Activated CD8-positive, alpha-beta T cell treated with anti-CD3 and anti-CD28 coated beads, Interleukin-2, amount 10 ng/mL, durations not matched to agents 7 days and 5 days (primary cell): ENCODE measurements at places on chromosomes 16 and 17. TPM values are rescaled to one million over a fixed set of nuclear protein-coding genes. Genes with fewer than 3 reads are reported as not detected.

Gene DRC7
- total RNA-seq: 0.66 TPM

Gene BCAR1
- 0.08 TPM for total RNA-seq

DNA sequence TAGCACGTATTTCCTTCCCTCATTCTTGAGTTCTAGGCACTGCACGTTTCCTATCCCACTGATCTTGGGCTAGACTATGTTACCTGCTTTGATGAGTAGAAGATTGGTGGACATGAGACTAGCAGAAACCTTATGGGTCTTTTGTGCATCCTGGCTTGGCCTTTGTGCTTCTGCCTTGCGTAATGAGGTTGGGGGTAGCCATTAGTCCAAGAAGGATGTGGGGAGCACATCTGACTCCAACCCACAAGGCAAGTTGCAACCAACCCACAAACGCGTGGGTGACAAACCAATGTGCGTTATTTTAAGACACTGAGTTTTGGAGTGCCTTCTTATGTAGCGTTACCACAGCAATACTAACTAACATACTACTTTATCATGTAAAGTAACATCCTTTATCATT is 180.4 kb upstream of the IRX5 start:
- no peak overlapping the region for H3K4me3 ChIP-seq
- no peaks in the 10 kb centered on the region for H3K4me1 ChIP-seq
- DNase-seq: no peak
- no peaks in the 10 kb centered on the region for H3K27me3 ChIP-seq

Gene MEIOC
- total RNA-seq: 0.26 TPM

Gene HIC1
- 70.8 TPM for total RNA-seq

DNA sequence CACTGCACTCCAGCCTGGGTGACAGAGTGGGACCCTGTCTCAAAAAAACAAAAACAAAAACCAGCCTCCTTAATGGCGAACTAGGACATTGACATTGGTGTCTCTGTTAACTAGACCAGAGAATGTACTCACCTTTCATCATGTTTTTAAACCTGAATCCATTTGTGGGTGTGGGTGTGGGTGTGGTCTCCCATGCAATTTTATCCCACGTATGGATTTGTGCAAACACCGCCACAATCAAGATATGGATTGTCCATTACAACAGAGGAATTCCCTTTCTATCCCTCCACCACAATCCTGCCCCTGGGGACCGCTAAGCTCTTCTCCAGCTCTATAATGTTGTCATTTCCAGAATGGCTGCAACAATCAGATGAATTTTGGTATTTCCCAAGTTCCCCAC is 49.9 kb downstream of the DNAH17 start:
- H3K36me3 ChIP-seq: no peaks in the 10 kb centered on the region
- H3K27me3 ChIP-seq: no peaks in the 10 kb centered on the region
- no peak overlapping the region for H3K27ac ChIP-seq
- no peak for DNase-seq
- no peaks in the 10 kb centered on the region for H3K4me1 ChIP-seq

- no peak for DNase-seq
- H3K27ac ChIP-seq: no peak overlapping the region
- no peak overlapping the region for H3K4me3 ChIP-seq
- peaks cover 18% of the 10 kb centered on the region for H3K27me3 ChIP-seq
Measured at GRCh38 chr17:62712171-62712581, 84.7 kb downstream of the MRC2 start.

- H3K27ac ChIP-seq: no peak overlapping the region
- H3K36me3 ChIP-seq: peaks cover 31% of the 10 kb centered on the region
- no peak for DNase-seq
- H3K4me3 ChIP-seq: peak overlapping the region; percentile 80
- peaks cover 4% of the 10 kb centered on the region for H3K27me3 ChIP-seq
- H3K4me1 ChIP-seq: peaks cover 64% of the 10 kb centered on the region
Measured at GRCh38 chr16:30397056-30397455, 1.8 kb downstream of the ZNF48 start.

GRCh38 chr17:75979705-75980187 is 706 bp downstream of the TEN1 start:
- H3K27me3 ChIP-seq: no peaks in the 10 kb centered on the region
- peaks cover 40% of the 10 kb centered on the region for H3K4me1 ChIP-seq
- H3K36me3 ChIP-seq: peaks cover 19% of the 10 kb centered on the region
- H3K27ac ChIP-seq: peak overlapping the region; percentile 100
- DNase-seq: no peak
- peak overlapping the region; percentile 99 for H3K4me3 ChIP-seq

DNA sequence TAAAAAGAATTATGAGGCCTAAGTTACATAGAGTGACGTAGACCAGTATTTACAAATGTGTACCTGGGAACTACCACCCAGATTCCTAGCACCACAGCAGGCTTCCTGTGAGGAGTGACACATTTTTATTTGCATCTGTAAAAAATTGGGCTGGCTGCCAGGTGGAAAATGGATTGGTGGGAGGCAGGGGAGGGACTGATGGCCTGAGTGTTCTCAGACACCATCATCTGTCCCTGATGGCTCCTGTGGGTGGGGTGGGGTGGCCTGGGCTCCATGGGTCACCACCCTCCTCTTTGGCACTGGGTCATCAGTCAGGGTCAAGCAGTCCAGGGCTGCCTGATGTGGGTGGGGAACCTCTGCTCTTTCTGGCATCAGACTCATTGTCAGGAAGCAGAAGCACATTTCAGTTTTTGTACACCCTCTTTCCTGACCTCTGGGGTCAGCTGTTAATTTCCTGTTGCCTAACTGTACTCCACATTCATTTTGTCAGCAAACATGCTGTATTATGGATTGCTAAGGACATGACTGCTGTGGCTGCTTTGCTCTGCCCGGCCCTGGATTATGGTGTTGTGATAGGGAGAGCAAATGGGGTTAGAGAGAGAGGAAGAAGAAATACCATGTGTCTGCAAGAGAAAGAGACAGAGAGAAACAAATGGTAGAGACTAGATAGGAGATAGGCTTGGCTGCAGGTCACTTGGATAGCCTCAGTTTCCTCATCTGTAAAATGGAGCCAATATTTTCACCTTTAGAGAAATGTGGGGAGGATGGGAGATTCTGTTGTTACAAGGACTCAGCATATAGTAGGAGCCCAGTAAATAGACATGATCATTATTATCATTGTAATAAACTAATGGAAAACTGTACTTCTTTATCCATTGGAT is 11.6 kb upstream of the MFAP4 start:
- H3K4me1 ChIP-seq: peaks cover 2% of the 10 kb centered on the region
- no peak overlapping the region for H3K4me3 ChIP-seq
- DNase-seq: no peak
- peaks cover 18% of the 10 kb centered on the region for H3K27me3 ChIP-seq
- H3K27ac ChIP-seq: no peak overlapping the region

Gene ICAM2
- total RNA-seq: 51.3 TPM

Gene ZG16
- not detected for total RNA-seq

GRCh38 chr17:77178563-77178962 is 37.8 kb downstream of the SEC14L1 start:
- no peaks in the 10 kb centered on the region for H3K27me3 ChIP-seq
- peaks cover 61% of the 10 kb centered on the region for H3K36me3 ChIP-seq
- no peak for DNase-seq
- no peak overlapping the region for H3K27ac ChIP-seq
- no peak overlapping the region for H3K4me3 ChIP-seq

GRCh38 chr17:78618264-78619066 is 41.3 kb upstream of the DNAH17 start:
- no peak overlapping the region for H3K27ac ChIP-seq
- H3K4me3 ChIP-seq: no peak overlapping the region
- no peaks in the 10 kb centered on the region for H3K36me3 ChIP-seq
- H3K4me1 ChIP-seq: no peaks in the 10 kb centered on the region

DNA sequence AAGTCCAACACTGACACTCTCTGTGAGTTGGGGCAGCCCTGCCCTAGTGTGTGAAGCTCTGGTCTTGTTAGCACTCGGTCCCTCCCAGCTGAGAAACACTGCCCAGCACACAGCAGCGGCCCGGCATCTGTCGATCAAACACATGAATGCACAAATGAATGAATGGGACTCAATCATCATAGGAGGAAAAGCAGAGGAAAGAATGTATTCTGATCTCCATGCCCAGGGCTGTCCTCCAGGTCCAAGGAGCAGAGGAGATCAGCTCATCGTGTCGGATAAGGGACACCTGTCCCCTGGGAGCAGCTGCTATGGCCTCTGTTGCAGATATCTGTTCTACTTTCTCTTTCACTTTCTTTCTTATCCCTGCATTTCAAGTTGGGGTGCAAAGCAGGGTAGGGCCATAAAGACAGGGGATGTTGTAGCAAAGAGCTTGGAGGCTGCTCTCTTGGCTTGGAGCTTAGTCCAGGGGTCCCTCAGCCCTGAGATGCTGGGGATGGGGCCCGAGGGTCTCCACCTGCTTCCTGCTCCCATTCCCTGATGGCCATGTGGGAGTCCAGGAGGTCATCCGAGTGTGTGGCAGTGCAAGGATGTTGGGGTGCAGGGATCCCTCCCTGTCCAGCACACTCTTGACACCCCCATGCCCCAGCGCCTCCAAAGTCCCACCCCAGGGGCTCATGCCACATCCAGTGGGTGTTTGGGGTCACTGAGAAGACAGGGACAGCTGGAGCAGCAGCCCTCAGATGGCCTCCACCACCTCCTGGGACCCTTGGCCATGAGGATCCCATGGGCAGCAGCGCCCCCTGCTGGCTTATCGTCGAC is 88.2 kb downstream of the IRF8 start:
- peaks cover 55% of the 10 kb centered on the region for H3K4me1 ChIP-seq
- no peaks in the 10 kb centered on the region for H3K36me3 ChIP-seq
- peak overlapping the region; percentile 69 for H3K27ac ChIP-seq
- DNase-seq: peak; percentile 50
- no peak overlapping the region for H3K4me3 ChIP-seq

Gene ATP2A3
- total RNA-seq: 341 TPM

DNA sequence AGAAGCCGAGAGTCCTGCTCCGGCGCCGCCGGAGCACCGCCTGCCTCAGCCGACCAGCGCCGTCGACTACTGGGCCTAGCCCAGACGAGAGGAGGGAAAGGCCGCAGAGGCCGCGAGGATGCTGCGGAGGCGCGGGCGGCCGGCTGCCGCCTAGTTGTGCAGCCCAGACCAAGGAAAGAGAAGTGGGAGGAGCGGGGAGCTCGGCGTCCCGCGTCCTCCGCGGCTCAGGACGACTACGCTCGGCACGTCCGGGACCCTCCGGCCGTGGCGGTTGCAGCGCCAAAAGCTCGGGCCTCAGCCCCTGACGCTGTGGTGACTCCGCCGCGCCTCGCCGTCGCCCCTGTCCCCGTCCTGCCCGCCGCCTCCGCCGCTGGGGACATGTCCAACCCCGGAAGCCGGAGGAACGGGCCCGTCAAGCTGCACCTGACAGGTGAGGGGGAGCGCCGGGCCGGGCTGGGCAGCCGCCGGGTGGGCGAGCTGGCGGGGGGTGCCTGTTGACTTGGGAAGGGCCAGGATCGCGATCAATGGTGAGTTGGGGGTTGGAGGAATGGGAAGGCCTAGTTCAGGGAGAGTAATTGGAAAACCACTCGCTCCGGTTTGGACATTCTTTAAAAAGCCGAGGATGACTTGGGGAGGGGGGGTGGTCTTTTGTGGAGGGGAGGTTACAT is 37.7 kb downstream of the RNF135 start:
- H3K27me3 ChIP-seq: peaks cover 16% of the 10 kb centered on the region
- peak overlapping the region; percentile 74 for H3K4me3 ChIP-seq
- H3K36me3 ChIP-seq: no peaks in the 10 kb centered on the region
- DNase-seq: peak; percentile 50

Gene LGALS9B
- total RNA-seq: 0.47 TPM

DNA sequence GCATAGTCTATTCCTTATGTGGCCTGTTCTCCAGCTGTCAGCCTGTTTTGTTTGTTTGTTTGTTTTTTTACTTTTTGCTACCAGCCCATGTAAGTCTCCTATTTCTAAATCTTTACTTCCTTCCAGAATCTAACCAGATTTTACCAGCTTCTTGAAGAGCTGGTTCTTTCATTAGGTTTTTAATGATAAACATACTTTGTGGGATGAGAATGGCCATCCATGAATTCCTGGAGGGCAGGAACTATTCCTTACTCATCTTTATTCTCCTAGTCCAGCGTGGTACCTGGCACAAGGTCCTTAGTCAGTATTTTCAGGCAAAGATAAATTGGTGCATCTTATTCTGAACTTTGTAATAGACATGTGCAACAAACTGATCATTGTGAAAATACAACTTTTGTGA is 17.3 kb downstream of the RSPRY1 start:
- H3K27me3 ChIP-seq: no peaks in the 10 kb centered on the region
- DNase-seq: no peak
- no peak overlapping the region for H3K4me3 ChIP-seq
- H3K27ac ChIP-seq: no peak overlapping the region
- peaks cover 2% of the 10 kb centered on the region for H3K4me1 ChIP-seq

DNA sequence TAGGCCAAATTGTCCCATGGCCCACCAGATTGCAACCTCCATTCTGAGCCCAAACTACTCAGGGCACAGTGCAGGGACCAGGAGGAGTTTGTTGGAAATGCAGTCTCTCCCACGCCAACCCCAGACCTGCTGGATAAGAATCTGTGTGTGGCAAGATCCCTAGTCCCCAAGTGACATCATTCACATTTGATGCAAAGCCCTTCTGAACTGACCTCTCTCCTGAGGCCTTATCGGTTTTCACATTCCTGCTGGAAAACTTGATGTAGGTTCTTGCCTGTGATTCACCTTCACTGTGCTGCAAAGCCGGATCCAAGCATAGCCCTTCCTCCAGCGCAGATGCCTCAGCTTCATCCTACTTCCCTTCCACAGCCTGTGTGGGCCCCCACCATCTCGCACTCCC is 6.6 kb upstream of the SHCBP1 start:
- H3K27me3 ChIP-seq: no peaks in the 10 kb centered on the region
- no peaks in the 10 kb centered on the region for H3K4me1 ChIP-seq
- no peak for DNase-seq
- H3K4me3 ChIP-seq: no peak overlapping the region
- no peak overlapping the region for H3K27ac ChIP-seq

DNA sequence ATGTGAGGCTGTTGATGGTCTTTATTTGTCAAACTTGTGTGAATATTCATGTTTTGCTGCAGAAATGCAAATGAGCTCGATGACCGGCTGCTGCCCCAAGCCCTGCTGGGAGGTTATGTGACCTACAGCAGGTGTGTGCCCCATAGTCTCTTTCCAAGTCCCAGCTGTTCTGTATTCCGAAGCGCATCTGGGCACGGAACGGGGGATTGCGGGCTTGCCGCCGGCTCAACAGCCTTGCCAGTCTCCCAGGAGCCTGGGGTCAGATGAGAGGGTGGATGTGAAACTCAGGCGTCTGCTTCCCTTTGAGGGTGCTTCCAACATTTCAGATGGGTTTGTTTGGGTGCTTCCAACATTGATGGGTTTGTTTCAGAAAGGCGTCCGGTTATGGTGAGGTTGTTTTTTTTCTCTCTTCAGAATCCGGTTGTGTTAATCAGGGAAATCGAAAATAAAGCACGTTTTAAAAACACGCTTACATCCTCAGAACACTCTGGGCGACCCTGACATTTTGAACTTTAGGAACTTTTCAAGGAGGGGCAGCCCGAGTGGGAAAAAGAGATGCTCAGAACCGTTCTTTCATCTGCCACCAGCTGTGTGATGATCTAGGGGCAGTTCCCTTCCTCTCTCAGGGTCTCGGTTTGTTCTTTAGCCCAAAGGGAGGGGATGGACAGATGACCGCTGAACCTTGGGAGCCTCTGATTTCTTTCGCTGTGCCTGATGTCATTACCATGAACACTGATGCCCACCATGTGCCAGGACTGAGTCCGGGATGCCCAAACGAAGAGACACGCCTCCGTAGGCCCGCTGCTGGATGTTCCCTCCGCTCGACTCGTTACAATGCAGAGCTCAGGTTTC is 47.8 kb upstream of the AMZ2 start:
- peak; percentile 30 for DNase-seq
- H3K4me3 ChIP-seq: peak overlapping the region; percentile 71
- H3K4me1 ChIP-seq: peaks cover 57% of the 10 kb centered on the region
- no peaks in the 10 kb centered on the region for H3K36me3 ChIP-seq
- peaks cover 42% of the 10 kb centered on the region for H3K27me3 ChIP-seq

Gene BBS2
- 8.4 TPM for total RNA-seq

Gene PPP1R1B
- not detected for total RNA-seq
